ENCODE measurements at places on chromosomes 5 and 9.
A peak's percentile ranks its signal among the peaks of the same experiment; 100 is the strongest.

GRCh38 chr9:17075758-17076485 is 58.9 kb upstream of the CNTLN start:
- DNase-seq = no peak

- peak; percentile 83 for DNase-seq
Measured at GRCh38 chr9:112535811-112536210, 49.2 kb downstream of the KIAA1958 start.

- DNase-seq = no peak
Measured at GRCh38 chr9:75105841-75106240, 17.5 kb downstream of the OSTF1 start.

DNA sequence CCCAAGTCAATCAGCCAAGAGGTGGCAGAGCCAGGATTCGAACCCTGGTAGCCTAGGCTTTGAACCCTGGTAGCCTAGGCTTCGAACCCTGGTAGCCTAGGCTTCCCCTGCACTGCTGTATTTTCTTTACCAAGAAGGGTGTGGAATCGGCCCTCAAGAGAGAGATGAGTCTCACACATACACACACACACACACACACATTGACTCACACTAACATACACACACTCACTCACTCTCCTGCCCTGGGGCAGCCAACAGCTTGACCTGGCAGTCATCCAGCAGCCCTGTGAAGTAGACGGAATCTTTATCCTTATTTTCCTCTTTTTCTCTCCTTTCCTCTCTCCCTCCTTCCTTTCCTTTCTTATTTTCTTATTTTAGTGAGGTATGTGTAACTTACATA is 55.4 kb upstream of the RPL26L1 start:
- DNase-seq = peak; percentile 96

- DNase-seq = no peak
Measured at GRCh38 chr5:175642998-175643397, 14.9 kb upstream of the HRH2 start.

GRCh38 chr5:179623906-179624741 is 653 bp upstream of the HNRNPH1 start:
- DNase-seq = peak; percentile 83

- peak; percentile 43 for DNase-seq
Measured at GRCh38 chr9:134065612-134066419, 2.0 kb downstream of the BRD3 start.

- no peak for DNase-seq
Measured at GRCh38 chr5:138937392-138938387, 62.6 kb upstream of the LRRTM2 start.

DNA sequence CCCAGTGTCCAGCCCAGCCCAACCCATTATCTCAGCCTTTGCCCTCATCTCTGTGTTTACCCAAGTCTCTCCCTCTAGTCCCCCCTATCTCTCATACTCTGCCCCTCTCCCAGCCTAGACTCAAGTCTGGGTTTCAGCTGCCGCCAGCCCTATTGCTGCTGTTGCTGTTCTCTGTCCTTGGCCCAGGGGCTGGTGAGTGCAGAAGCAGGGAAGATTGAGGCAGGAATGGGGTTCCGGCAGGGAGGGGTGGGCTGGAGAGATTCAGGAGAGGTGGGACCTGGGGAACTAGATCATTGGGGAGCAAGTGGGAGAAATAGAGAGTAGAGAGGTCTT is 702 bp downstream of the TMEM8B start:
- peak; percentile 7 for DNase-seq

DNA sequence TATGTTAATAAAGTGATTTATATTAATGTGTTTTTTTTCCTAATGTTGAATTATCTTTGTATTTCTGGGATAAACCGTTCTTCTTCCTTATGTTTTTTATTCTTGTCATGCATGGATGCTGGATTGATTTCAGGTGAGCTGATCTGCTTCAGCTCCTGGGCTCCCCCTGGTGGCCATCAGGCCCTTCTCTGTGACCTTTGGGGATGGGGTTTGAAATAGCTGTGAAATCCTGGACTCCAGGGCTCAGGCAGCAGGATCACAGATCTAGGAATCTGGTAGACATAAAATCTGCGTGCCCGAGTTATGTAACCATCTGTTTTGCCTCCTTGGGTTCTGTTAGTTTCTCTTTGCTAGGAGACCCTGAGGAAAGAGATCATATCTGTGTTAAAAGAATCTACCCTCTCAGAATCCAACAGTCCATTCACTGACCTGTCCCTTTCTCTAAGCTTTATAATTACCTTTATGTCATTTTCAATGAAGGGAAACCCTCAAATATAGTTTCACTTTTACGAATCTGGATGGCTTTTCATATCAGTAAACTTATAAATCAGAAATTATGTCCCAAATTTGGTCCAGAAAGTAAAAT is 12.2 kb upstream of the OR13J1 start:
- DNase-seq = peak; percentile 65

GRCh38 chr9:86983620-86984259 is 36.4 kb upstream of the GAS1 start:
- DNase-seq = peak; percentile 78

GRCh38 chr9:87564111-87564510 is 66.4 kb downstream of the DAPK1 start:
- peak; percentile 50 for DNase-seq

DNA sequence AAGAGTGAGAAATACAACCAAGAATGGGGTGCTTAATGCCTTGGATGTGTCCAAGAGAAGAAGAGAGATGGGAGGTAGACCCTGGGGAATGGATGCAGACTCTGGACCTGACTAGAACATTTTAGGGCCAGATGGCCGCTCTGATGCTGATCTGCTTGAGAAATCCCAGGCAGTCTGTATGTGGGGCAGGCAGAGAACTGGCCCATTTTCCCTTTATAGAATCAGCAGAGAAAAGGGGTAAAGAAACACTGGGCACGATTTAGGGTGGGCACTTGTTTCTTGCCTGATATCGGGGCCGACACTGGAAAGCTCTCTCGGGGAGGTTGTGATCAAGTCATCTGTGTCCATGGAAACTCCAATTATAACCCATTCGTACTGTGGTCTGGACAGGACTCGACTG is 118.5 kb upstream of the FSTL4 start:
- DNase-seq = no peak

DNA sequence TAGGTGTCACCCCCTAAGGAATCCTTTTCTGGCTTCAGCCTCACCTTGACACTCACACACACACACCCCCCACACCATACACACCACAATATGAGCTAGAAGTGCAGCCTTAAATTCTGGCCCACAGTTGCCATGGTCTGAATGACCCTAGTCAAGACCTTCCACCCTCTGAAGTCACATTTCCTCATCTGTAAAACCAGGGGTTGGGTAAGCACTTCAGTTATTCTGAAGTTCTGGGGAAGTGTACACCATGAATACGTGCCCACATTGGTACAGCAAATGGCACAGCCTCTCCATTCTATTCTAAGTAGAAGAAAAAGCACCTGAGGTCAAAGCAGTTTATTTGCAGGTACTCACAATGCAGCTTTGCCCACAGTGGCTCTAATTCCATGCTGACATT is 372.8 kb upstream of the KLF4 start:
- DNase-seq = no peak

DNA sequence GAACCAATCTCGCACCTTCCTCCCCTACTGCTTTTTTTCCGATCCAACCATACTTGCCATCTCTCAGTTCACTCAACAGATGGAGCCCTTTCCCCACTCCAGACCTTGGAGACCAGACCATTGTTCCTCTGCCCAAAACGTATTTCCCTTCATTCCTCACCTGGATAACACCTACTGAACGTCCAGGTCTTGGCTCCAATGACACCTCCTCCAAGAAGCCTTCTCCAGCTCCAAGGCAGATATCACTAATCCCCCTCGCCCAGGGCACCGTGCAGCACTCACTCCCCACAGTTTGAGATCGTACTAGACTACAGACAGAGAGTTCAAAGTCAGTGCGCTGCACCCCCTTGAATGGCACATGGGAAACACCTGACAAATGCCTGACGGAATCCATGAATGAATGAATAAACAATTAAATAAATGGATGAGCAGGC is 47.1 kb upstream of the AKNA start:
- peak; percentile 32 for DNase-seq

GRCh38 chr5:80240368-80240986 is 15.4 kb downstream of the SERINC5 start:
- no peak for DNase-seq

DNA sequence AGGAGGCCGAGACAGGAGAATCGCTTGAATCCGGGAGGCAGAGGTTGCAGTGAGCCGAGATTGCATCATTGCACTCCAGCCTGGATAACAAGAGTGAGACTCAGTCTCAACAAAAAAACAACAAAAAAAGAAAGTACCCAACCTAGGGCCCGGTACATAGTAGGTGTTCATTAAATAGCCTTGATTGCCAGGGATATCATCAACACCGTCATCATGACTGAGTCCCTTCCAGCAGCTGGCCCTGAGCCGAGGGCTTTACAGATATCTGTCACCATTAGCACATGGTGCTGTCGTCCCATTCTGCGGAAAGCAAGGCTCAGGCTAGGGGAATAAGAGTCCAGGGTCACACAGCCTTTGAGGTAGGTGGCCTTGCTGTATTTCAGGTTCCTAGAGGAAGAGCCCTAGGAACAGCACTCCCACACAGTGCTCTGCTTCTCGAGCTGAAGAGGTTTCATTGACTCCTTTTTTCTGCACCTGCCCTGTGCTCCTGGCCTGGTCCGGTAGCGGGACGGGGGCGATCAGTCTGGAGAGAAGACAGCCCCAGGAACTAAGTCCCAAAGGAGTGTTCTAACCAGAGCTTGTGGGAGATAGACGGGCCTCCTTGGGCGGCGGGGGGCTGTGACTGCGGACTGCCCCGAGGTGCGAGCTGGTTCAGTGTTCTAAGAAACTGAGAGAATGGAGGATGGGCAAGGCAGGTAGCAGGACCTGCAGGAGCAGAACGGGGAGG is 48.2 kb downstream of the CXXC5 start:
- DNase-seq = no peak

GRCh38 chr9:75636427-75637045 is 253.9 kb upstream of the PCSK5 start:
- DNase-seq = no peak

- DNase-seq = peak; percentile 82
Measured at GRCh38 chr9:4258320-4259090, 41.4 kb downstream of the GLIS3 start.

DNA sequence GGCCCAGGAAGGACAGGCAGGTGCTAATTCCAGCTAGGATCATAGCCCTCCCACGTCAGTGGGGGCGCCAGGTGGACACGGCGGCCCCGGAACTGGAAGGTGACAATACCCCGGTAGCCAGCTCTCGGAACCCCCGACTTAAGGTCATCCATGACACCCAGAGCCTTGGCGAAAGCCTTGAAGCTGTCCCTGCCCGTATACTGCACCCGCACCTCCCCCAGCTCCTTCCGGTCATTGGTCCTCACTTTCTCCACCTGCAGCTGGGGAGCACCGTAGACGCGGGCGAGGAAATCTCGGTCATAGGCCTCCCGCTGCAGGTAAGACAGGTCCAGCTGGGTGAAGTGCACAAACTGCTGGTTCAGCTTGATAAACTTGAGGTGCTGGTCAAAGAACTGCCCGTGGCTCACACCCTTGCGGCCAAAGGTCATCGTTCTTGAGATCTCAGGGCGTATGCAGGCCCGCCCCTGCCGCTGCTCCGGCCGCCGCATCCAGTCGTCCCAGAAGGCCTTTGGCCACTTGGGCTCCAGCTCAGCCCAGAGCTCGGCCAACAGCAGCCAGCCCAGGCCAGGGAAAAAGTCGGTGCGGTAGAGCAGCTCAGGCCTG is 10.9 kb downstream of the MGAT1 start:
- no peak for DNase-seq

DNA sequence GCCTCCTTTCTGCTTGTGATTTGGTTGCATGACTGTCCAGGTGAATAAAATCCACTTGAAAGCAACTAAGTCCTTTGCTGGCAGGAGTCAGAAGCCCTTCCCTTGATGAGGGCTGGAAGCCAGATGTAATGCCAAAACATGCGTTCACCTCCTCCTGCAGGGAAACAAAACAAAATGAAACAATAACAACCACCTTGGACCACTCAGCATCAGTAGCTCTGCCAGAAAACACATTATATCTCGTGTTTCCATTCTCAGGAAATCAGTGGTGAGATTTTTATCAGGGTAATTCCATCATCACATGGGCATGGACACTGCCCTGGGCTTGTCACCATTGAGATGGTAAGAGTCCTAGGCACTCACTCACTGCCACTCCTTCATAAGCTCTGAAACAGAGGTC is 350.3 kb upstream of the ACTBL2 start:
- no peak for DNase-seq

GRCh38 chr5:68452286-68452685 is 236.7 kb downstream of the PIK3R1 start:
- DNase-seq = no peak

Data from fibroblast of skin of back (primary cell).